Activated CD4-positive, alpha-beta memory T cell treated with anti-CD3 and anti-CD28 coated beads, Interleukin-2, amount 10 ng/mL, durations not matched to agents 7 days and 5 days (primary cell): ENCODE measurements at places on chromosomes 3 and 15.

DNA sequence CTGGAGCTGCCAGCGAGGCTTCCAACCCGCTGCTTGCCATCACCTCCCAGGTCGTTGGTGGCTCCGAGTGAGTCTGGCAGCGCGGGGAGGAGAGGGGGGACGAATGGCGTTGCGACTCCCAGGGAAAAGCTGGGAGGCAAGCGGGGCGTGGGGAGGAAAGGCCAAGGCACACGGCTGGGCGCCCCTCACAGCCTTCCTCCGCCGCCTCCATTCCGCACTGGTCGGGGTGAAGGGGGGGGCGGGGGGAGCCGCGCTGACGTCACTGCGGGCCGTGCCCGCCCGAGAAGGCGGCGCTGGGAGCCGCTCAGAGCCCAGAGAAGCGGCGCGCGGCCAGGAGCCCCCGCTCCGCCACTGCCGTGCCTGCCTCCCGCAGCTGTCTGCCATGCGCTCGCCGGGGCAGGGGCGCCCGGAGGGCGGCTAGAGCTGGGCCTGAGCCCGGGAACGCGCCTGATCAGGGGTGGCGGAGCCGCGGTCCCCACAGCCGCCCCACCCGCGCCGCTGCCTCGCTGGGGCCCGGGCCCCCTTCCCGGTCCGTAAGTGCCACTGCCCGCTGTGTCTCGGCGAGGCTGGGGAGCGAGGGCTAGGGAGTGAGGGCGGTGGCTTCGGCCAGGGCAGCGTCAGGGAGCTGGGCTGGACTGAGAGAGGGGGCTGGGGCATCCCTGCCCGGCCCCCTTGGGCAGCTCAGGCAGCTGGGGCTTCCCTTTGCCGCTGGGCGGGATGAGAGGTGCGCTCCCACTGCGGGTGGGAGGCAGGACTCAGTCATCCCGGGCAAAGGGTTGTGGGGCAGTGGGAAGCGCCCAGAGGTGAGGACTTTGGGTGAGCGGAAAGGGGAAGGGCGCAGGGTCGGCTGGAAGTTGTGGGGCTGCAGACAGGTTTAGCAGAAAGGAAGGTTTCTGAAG lies 27.8 kb upstream of the POLG start:
- no peak for DNase-seq

GRCh38 chr3:132352556-132353143 lies 35.4 kb downstream of the ACP3 start:
- peak; percentile 70 for DNase-seq

DNA sequence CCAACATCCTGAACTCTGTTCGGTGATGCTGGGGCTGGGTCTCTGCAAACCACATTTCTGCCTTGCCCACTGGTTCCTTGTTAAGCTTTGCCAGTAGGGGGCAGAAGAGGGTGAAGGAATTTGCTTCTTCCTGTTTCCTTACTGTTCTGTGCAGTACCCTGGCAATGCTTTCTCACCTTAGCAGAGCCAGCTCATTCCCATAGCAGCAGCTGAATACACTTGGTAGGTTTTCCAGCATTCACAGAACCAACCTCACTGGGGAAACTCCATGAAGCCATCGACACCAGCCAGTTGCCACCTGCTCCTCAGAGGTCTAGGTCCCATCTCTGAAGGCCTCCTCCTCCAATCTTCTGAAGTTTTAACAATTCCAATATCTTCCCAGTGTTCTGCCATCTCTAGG lies 308.4 kb downstream of the PDCD6IP start:
- DNase-seq, result no peak

DNA sequence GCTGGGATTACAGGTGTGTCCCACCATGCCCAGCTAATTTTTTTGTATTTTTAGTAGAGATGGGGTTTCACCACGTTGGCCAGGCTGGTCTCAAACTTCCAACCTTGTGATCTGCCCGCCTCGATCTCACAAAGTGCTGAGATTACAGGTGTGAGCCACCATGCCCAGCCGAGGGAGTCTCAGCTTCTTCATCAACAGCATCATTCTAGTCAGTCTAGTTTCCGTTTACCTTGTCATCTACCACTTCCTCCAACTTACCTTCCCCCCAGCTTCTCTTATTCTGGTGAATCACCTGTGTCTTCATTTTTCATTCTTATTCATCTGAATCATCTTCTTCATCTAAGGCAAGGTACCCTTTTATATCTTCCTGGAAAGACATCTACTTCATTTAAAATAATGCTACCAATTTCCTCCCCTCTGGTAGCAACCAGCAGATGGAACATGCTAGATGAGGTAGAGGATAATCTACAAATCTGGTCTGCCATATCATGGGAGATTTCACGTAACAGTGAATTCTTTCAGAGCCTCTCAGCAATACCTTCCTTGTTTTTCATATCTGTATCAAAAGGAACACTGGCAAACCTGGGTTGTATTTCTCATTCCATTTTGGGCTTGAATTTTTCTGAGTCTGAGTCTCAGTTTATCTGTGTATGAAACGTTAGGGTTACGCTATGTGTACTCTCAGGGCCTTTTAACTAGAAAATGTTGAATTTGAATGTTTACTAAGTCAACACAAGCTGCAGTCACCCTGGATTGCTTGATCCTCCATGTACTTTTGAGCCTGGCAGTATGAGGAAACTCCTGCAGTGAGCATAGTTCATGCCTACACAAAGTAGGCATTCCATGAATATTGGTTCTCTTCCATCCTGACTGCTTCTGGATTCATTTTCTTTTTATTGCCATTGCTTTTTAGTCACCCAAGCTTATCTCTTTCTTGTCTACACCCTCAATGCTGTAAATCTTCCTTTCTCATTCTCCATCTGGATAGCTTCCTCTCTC lies 16.8 kb downstream of the LPP start:
- peak; percentile 47 for DNase-seq

- DNase-seq, result no peak
Measured at GRCh38 chr3:51966922-51967383, 301 bp downstream of the PCBP4 start.
